ENCODE measurements at places on chromosomes 4 and X. TPM values are rescaled to one million over a fixed set of nuclear protein-coding genes. Genes with fewer than 3 reads are reported as not detected.
A peak's percentile ranks its signal among the peaks of the same experiment; 100 is the strongest.

GRCh38 chr4:175308236-175308635 lies 390.1 kb downstream of the ADAM29 start:
- H3K4me1 ChIP-seq, result no peaks in the 10 kb centered on the region
- no peak overlapping the region for H3K27ac ChIP-seq
- DNase-seq, result no peak

GRCh38 chrX:69318651-69319340 lies 153.5 kb upstream of the PJA1 start:
- no peak for DNase-seq
- no peaks in the 10 kb centered on the region for H3K4me1 ChIP-seq
- H3K36me3 ChIP-seq, result no peaks in the 10 kb centered on the region

DNA sequence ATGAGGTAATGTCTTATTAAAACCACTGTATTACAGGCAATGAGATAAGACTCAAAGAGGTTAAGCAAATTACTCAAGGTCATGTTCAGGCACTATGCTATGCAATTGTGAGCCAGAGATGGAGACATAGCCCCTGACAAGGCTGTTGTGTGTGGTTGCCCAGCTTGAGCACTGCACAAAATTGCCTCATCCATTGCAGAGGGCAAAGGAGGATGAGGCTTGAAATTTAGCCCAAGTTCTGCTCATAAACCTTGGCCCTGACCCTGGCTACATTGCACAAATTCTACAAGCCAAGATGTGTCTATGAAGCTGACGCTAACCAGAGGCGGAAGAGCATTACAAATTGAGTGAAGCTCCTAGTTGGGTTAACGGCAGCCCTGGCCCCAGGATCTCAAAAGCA lies 65.6 kb upstream of the PGM2 start:
- no peaks in the 10 kb centered on the region for H3K36me3 ChIP-seq
- no peak for DNase-seq
- H3K4me3 ChIP-seq, result no peak overlapping the region
- no peak overlapping the region for H3K27ac ChIP-seq
- no peaks in the 10 kb centered on the region for H3K27me3 ChIP-seq

GRCh38 chr4:139266583-139267257 lies 13.3 kb downstream of the MGARP start:
- H3K4me1 ChIP-seq, result peaks cover 16% of the 10 kb centered on the region
- DNase-seq, result peak; percentile 20
- no peak overlapping the region for H3K4me3 ChIP-seq
- H3K27ac ChIP-seq, result no peak overlapping the region
- no peaks in the 10 kb centered on the region for H3K27me3 ChIP-seq

- H3K27me3 ChIP-seq, result no peaks in the 10 kb centered on the region
- H3K36me3 ChIP-seq, result no peaks in the 10 kb centered on the region
- no peak overlapping the region for H3K27ac ChIP-seq
These were observed 4.6 kb upstream of the SOWAHD start for GRCh38 chrX:119753639-119754257.

- H3K27me3 ChIP-seq, result peaks cover 4% of the 10 kb centered on the region
- no peaks in the 10 kb centered on the region for H3K36me3 ChIP-seq
- DNase-seq, result no peak
- H3K27ac ChIP-seq, result no peak overlapping the region
- no peak overlapping the region for H3K4me3 ChIP-seq
These were observed 12.5 kb downstream of the SOX3 start for GRCh38 chrX:140492066-140492994.

DNA sequence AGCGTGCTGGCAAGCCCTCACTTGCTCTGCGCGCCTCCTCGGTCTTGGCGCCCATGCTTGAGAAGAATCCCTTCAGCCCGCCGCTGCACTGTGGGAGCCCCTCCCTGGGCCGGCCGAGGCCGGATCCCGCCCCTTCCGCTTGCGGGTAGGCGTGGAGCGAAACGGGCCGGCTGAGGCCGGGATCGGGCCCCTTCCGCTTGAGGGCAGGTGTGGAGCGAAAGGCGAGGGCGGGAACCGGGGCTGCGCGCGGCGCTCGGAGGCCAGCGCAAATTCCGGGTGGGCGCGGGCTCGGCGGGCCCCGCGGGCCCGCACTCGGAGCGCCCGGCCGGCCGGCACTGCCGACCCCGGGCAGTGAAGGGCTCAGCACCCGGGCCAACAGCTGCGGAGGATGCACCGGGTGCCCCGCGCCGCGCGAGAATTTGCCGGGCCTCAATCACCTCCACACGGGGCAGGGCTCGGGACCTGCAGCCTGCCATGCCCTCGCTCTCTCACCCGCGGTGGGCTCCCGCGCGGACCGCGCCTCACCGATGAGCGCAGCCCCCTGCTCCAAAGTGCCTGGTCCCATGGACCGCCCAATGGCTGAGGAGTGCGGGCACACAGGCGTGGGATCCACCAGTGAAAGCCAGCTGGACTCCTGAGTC lies 58.1 kb upstream of the GBA3 start:
- H3K4me1 ChIP-seq, result no peaks in the 10 kb centered on the region
- no peaks in the 10 kb centered on the region for H3K36me3 ChIP-seq
- H3K4me3 ChIP-seq, result no peak overlapping the region
- no peaks in the 10 kb centered on the region for H3K27me3 ChIP-seq
- no peak overlapping the region for H3K27ac ChIP-seq

DNA sequence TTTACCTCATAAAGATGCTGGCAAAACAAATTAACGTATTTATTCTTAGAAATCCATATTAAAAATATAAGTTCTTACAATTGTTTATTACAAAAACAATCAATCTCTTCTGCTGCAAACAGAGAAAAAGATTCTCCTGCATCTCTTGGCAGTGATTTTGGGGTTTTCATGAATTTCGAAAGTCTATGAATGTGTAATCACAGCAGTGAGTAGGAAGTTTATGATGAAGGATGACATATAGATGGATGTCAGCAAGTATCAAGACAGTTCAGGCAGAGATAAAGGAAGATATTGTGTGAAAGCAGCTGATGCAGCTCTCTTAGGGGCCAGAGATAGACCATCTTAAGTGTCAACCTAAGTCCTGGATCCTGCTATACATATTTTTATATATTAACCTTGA lies 196.9 kb upstream of the BANK1 start:
- H3K4me3 ChIP-seq, result no peak overlapping the region
- no peak overlapping the region for H3K27ac ChIP-seq
- DNase-seq, result no peak

GRCh38 chrX:132393992-132394391 lies 94.8 kb downstream of the MBNL3 start:
- no peaks in the 10 kb centered on the region for H3K27me3 ChIP-seq
- no peak overlapping the region for H3K27ac ChIP-seq
- H3K4me1 ChIP-seq, result no peaks in the 10 kb centered on the region
- H3K4me3 ChIP-seq, result no peak overlapping the region
- DNase-seq, result no peak

DNA sequence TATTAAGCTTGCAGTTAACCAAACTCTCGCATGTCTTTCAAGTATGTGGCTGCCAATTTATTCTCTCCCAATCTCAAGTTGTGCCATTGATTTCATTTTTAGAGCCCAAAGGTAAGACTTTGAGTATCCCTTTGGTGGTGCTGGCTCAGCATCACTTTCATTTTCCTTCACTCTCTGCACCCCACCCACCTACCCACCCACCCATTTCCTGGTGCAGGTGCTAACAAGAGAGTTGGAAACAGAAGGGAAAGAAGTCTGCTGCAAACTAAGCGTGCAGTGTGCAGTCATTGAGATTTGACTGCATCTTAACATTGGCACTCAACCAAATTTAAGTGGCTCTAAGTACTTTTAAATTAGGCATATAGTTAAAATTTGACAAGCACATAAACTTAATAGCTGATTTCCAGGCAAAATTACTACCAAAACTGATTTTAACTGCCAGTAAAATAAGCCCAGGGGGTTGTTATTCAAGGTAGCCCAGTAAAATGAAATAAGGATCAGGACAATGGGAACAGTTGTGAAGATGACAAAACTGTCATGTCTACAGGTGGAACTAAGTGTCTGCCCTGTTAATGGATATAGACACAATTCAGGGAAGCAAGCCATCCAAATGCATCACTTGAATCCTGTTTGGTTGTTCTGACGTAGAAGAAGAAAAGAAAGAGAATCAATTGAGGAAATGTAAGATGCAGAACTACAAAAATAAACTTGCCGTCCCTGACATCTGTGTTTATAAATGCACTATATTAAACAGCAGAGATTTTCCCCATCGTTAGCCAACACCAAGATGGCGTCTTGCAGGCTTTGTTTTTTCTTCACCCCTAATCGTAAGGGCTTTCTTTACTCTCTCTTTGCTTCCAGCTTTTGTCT lies 184.2 kb downstream of the KDR start:
- H3K36me3 ChIP-seq, result no peaks in the 10 kb centered on the region
- H3K27me3 ChIP-seq, result no peaks in the 10 kb centered on the region
- H3K4me3 ChIP-seq, result no peak overlapping the region
- no peaks in the 10 kb centered on the region for H3K4me1 ChIP-seq
- H3K27ac ChIP-seq, result no peak overlapping the region

DNA sequence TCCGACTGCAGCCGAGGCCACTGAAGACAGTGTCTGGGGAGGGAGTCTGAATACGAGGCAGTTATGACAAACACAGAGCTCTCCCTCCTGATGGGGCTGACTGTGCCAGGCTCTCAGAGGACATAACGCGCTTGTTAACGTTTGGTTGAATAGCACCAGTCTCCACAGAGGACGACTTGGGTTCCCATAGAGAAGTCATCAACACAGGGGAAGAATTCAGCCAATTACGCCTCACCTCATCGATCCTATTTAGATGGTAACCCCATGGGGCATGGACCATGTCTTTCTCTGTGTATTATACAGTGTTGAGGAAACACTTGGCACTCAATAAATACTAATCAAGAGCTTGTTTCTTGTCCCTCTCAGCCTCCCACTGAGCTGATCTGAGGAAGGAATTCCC lies 642.6 kb upstream of the LCORL start:
- no peaks in the 10 kb centered on the region for H3K36me3 ChIP-seq
- H3K4me3 ChIP-seq, result no peak overlapping the region
- H3K27me3 ChIP-seq, result no peaks in the 10 kb centered on the region
- H3K4me1 ChIP-seq, result no peaks in the 10 kb centered on the region
- DNase-seq, result no peak
- H3K27ac ChIP-seq, result no peak overlapping the region

DNA sequence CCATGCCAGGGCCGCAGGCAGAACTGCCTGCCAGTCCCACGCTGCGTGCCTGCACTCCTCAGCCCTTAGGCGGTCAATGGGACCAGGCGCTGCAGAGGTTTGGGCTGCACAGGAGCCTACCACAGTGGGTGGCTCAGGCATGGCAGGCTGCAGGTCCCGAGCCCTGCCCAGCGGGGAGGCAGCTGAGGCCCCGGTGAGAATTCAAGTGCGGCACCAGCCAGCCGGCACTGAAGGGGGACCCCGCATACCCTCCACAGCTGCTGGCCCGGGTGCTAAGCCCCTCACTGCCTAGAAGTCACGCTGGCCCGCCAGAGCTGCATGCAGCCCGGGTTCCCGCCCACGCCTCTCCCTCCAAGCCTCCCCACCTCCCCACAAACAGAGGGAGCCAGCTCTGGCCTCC lies 302.5 kb upstream of the UGT8 start:
- H3K27ac ChIP-seq, result no peak overlapping the region
- H3K4me3 ChIP-seq, result no peak overlapping the region
- H3K4me1 ChIP-seq, result no peaks in the 10 kb centered on the region
- no peak for DNase-seq

DNA sequence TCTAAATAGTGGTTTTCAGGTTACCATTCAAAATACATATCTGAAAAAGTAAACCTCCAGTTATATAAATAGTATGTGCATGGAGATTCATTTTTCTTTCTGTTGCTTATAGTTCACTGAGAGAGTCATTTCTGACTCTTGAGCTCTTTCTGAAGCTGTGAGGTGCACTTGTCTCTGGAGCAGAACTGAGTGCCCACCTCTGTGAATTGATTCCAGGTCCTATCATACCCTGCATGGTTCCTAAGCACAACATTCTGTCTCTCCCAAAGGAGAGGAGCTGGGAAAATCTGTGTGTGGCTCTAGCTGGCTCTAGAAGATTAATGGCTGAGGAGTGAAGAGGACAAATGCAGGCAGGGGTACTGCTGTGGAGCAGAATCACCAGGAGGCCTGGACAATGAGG lies 161.6 kb upstream of the HCCS start:
- no peak overlapping the region for H3K4me3 ChIP-seq
- H3K36me3 ChIP-seq, result no peaks in the 10 kb centered on the region
- no peak for DNase-seq
- H3K4me1 ChIP-seq, result no peaks in the 10 kb centered on the region
- no peak overlapping the region for H3K27ac ChIP-seq

- no peaks in the 10 kb centered on the region for H3K27me3 ChIP-seq
- H3K27ac ChIP-seq, result no peak overlapping the region
- no peak for DNase-seq
- no peak overlapping the region for H3K4me3 ChIP-seq
These were observed 288.7 kb downstream of the PRDM5 start for GRCh38 chr4:120633810-120634209.

DNA sequence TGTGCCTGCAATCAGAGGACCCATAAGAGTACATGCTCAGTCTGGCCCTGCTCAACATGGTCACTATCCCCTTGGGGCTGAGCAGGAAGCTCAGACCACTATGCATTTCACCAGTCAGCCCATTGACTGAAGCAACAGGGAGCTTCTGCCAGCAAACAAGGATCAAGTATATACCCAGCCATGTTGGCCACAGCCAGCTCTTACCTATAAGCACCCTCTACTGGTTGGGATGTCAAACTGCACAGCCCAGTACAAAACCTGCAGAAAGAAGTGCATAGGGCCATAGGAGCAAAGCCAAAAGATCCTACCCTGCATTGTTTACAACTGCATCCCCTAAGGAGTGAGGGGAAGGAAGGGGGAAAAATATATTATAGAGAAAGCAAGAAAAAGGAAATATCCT lies 214.4 kb upstream of the CPEB2 start:
- H3K4me1 ChIP-seq, result no peaks in the 10 kb centered on the region
- H3K36me3 ChIP-seq, result no peaks in the 10 kb centered on the region
- no peak overlapping the region for H3K27ac ChIP-seq
- DNase-seq, result no peak
- H3K4me3 ChIP-seq, result no peak overlapping the region

DNA sequence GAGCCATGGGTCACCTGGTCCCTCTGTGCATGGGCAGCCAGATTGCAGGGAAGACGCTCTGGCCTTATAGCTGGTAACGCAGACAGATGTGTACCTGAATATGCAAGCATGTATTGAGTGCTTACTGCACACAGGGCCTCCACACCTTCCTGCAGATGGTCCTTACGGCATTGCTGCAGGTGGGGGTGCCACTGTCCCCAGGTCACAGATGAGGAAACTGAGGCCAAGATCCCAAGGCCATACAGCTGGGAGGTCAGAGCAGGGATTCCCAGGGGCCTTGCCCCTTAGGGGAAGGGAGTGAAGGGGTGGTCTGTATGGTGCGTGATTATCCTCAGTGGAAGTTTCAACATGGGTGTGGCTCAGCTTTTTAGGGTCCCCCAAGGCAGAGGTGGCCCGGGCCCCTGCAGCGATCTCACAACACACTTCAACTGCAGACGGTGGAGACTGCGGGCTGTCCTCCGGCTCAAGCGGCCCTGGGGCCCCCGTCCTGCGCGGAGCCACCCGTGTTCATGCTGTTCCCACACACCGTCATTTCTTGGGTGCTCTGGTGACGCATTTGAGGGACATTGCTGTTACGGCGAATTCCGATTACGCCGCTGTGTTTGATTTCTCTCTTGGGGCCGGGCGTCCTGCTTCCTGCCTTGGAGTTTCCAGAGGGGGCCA lies 8.1 kb downstream of the DOK7 start:
- peaks cover 23% of the 10 kb centered on the region for H3K4me1 ChIP-seq
- no peaks in the 10 kb centered on the region for H3K27me3 ChIP-seq
- no peaks in the 10 kb centered on the region for H3K36me3 ChIP-seq
- no peak overlapping the region for H3K4me3 ChIP-seq
- H3K27ac ChIP-seq, result no peak overlapping the region

The MAGED4B gene
- 3.5 TPM for total RNA-seq

The DCLK2 gene
- 1.3 TPM for total RNA-seq

The PTPN13 gene
- 6.9 TPM for total RNA-seq

The GPRASP3 gene
- 2.4 TPM for total RNA-seq

The SHOX gene
- total RNA-seq, result not detected

The CXCL10 gene
- total RNA-seq, result not detected

The RHOXF2B gene
- total RNA-seq, result not detected

The GPRASP2 gene
- 6.6 TPM for total RNA-seq

The HSFX2 gene
- not detected for total RNA-seq

Measured in pancreas (tissue), 10 donors.